ENCODE measurements at places on chromosomes 5 and 9. TPM values are rescaled to one million over a fixed set of nuclear protein-coding genes. Genes with fewer than 3 reads are reported as not detected.

DNA sequence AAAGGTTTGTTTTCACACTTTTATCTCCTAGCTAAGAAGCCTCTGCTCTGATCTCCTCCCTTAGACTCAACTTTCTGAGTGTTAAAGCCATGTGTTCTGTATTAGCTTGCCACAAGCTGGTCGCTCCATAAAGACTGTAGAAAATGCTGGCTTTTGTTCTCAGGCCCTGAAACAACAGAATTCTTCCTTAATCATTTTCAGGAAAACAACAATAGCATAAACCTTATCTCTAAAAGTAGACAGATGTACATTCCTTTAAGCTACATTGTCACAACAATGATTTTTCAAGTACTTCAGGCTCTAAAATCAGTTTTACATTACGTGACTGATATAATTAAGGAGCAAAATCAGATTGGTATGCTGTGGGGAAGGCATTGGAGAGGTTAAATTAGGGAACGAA lies 41.9 kb downstream of the VCAN start:
- no peaks in the 10 kb centered on the region for H3K4me1 ChIP-seq
- no peak overlapping the region for H3K4me3 ChIP-seq
- H3K27ac ChIP-seq, result no peak overlapping the region
- H3K36me3 ChIP-seq, result peaks cover 66% of the 10 kb centered on the region
- no peaks in the 10 kb centered on the region for H3K27me3 ChIP-seq

- no peak for DNase-seq
- H3K4me1 ChIP-seq, result no peaks in the 10 kb centered on the region
- H3K4me3 ChIP-seq, result no peak overlapping the region
- H3K27me3 ChIP-seq, result no peaks in the 10 kb centered on the region
- H3K27ac ChIP-seq, result no peak overlapping the region
Measured at GRCh38 chr9:110426052-110426709, 88.5 kb upstream of the TXNDC8 start.

DNA sequence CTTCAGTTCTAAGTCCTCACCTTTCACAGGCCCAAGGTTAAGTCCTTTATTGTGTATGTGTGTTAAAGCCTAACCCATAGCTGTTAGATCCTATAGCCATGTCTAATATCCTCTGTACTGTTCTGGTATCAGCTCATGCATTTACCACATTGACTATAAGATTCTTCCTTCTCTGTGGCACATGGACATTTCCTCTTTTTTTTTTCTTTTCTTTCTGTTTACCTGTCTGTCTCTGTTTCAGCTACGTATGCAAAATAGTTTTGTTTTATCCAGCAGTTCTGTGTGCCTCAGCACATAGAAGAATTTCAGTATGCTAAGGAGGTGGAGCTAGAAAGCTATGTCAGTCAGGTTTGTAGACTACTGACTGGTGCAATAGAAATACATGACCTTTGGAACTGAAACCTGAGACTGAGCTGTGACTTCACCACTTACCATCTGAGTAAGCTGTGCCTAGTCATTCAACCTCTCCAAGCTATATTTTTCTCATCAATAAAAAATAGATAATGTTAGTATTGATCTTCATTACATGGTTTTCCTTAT lies 155.6 kb upstream of the VLDLR start:
- no peak for DNase-seq
- no peaks in the 10 kb centered on the region for H3K27me3 ChIP-seq
- H3K4me1 ChIP-seq, result no peaks in the 10 kb centered on the region
- H3K4me3 ChIP-seq, result no peak overlapping the region
- H3K36me3 ChIP-seq, result peaks cover 19% of the 10 kb centered on the region

DNA sequence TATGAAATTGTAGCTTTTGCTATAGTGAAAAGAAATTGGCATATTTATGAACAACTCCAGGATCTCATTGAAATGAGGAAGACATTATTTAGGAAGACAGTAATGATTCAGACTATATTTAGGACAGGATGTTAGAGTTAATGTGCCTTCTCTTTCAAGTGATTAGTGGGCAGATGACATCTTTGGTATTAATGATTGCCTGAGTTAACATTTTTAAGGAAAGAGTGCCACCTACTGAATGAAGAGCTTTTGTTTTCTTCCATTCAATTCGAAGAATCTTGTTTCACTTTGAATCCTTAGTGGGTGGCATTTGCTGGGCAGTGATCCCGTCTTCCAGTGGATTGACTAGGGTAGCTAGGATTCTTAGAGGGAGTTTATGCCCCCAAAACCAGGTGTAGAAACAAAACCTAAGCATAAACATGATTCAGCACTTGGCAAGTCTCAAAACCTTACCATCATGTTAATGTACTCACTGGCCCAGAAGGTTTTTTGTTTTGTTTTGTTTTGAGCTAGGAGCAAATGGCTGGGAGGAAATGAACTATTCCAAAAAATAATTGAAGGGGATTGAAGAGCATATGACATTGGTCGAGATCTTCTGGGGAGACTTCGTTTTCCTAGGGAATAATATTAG lies 23.2 kb downstream of the MAP3K1 start:
- no peak overlapping the region for H3K4me3 ChIP-seq
- H3K27me3 ChIP-seq, result no peaks in the 10 kb centered on the region
- peaks cover 4% of the 10 kb centered on the region for H3K4me1 ChIP-seq
- no peak overlapping the region for H3K27ac ChIP-seq
- no peaks in the 10 kb centered on the region for H3K36me3 ChIP-seq

DNA sequence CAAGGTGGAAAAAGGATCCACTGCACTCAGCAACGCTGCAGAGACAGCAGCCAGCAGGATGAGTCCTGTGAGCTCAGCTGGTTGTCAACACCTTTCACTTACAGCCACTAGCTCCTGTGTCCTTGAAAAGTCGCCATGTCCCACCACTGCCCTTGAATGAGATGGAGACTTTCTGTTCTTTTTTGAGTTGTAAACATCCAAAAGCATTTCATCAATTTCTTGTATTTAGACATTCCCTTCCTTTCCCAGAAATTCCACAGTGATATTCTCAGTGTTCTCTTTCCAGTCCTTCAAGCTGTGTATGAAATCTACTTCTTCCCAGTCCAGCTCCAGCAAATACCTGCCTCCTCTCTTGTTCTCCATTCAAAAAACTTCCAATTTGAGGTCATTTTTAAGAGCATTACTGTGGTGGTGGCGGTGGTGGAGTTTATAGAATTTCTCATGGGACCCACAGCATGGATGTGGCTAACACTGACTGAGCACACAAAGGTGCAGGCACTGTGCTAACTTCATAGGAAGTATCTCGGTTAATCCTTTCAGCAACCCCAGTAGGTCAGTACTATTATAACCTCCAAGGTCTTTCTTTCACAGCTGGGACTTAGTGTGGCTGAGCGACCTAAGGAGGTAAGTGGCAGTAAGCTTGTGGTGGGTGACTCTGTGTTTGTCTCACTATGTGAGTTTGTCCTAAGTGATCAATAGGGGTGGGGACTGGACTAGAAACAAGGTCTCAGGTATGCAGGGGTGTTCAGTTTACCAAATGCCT lies 15.0 kb upstream of the GPX3 start:
- H3K36me3 ChIP-seq, result no peaks in the 10 kb centered on the region
- no peak for DNase-seq
- H3K4me3 ChIP-seq, result no peak overlapping the region
- no peaks in the 10 kb centered on the region for H3K4me1 ChIP-seq
- H3K27ac ChIP-seq, result no peak overlapping the region

- peaks cover 4% of the 10 kb centered on the region for H3K4me1 ChIP-seq
- no peaks in the 10 kb centered on the region for H3K27me3 ChIP-seq
- DNase-seq, result no peak
- H3K36me3 ChIP-seq, result no peaks in the 10 kb centered on the region
- no peak overlapping the region for H3K27ac ChIP-seq
Measured at GRCh38 chr9:121558473-121558872, 58.8 kb upstream of the GGTA1 start.

DNA sequence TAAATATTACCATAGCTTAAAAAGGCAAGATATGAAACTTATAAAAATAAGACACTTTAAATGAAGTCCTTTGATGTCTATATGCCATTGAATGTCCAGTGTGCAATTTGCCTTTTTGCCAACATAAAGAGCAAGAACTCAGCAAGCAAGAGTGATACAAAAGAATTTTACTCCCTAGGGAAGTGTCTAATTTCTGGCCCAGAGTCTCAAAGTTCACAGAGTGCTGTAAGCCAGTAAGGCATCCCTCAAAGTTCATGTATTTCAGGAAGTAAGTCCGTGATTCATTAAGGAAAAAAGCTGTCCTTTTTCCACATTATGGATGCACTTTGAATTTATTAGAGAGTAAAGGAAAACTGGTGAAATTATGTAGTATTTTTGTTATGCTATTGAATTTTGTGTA lies 185.2 kb downstream of the CCDC171 start:
- H3K4me3 ChIP-seq, result no peak overlapping the region
- no peak for DNase-seq
- no peaks in the 10 kb centered on the region for H3K4me1 ChIP-seq
- H3K27ac ChIP-seq, result no peak overlapping the region

GRCh38 chr9:96383165-96383942 lies at the start of gene SLC35D2:
Gene SLC35D2, minus strand, starts transcription at chr9:96383711. Its CDS starts 77 bp downstream, at chr9:96383634.
- peak; percentile 74 for DNase-seq
- H3K27me3 ChIP-seq, result no peaks in the 10 kb centered on the region
- no peak within 1 kb of the TSS for H3K27ac ChIP-seq
- peak within 1 kb of the TSS; percentile 73 for H3K4me3 ChIP-seq
- H3K36me3 ChIP-seq, result peaks cover 11% of the 10 kb centered on the region

GRCh38 chr9:3321186-3321585 lies 204.6 kb downstream of the RFX3 start:
- no peaks in the 10 kb centered on the region for H3K27me3 ChIP-seq
- H3K4me3 ChIP-seq, result no peak overlapping the region
- no peaks in the 10 kb centered on the region for H3K4me1 ChIP-seq
- 0 out of 2 replicates have a peak, but pooled peaks cover 6% of the 10 kb centered on the region for H3K36me3 ChIP-seq
- no peak overlapping the region for H3K27ac ChIP-seq
- no peak for DNase-seq

Gene KLHL3
- total RNA-seq, result 12.8 TPM

Gene ANXA1
- 3.6 TPM for total RNA-seq

Gene C9orf50
- not detected for total RNA-seq

Gene SHISAL2B
- 5.0 TPM for total RNA-seq

Gene TRAF1
- total RNA-seq, result 1.4 TPM

Gene NUTM2F
- not detected for total RNA-seq
